ENCODE measurements at places on chromosomes 1 and 21.

GRCh38 chr1:220516014-220516721 lies 11.8 kb upstream of the MARK1 start:
- DNase-seq: no peak
- H3K4me1 ChIP-seq: peaks cover 11% of the 10 kb centered on the region
- no peak overlapping the region for H3K4me3 ChIP-seq
- H3K27me3 ChIP-seq: no peaks in the 10 kb centered on the region
- no peaks in the 10 kb centered on the region for H3K36me3 ChIP-seq
- H3K27ac ChIP-seq: peak overlapping the region; percentile 4

GRCh38 chr1:244545511-244545910 lies 84.4 kb downstream of the CATSPERE start:
- no peaks in the 10 kb centered on the region for H3K4me1 ChIP-seq
- peaks cover 5% of the 10 kb centered on the region for H3K36me3 ChIP-seq
- no peak overlapping the region for H3K27ac ChIP-seq
- H3K4me3 ChIP-seq: no peak overlapping the region

GRCh38 chr1:212593821-212594251 lies 14.7 kb upstream of the ATF3 start:
- DNase-seq: no peak
- peaks cover 29% of the 10 kb centered on the region for H3K4me1 ChIP-seq
- peak overlapping the region; percentile 94 for H3K27ac ChIP-seq
- no peaks in the 10 kb centered on the region for H3K27me3 ChIP-seq
- H3K4me3 ChIP-seq: no peak overlapping the region

DNA sequence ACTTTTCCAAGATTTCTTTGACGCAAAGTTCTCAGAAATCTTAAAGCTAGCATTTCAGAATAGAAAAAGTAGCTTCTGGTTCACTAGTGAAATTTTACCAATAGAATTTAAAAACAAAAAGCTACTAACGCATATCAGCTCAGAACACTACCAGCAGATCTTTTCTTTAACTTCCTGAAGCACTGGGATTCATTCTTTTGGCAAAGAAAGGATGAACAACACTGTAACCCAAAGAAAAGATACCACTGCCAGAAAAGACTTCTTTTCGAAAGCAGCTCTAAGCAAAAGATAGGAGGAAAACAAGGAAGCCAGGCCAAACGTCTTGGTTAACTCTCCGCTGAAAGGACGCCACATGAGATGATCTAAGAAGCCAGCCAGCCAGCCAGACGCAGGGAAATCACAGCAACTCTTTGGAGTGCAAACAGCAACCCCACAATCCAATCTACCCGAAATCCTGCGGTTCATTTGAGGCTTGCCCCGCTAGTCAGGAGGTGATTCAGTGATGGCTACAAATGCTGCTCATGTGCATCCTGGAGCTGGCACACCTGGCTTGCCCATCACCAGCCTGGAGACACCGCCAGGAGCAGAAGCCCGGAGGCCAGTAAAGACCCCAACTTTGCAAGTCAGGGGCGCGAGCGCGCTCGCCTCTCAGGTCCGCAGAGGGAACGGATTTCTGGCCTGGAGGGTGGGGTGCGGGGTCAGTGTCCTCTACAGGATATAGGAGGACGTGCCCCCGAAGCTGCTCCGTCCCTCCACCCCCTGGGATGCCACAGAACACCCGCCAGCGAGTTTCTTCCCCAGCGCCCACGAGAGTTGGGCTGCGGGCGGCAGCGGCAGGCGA lies 812 bp downstream of the NBPF1 start:
- no peaks in the 10 kb centered on the region for H3K4me1 ChIP-seq
- no peak overlapping the region for H3K4me3 ChIP-seq
- no peak for DNase-seq
- H3K36me3 ChIP-seq: no peaks in the 10 kb centered on the region

DNA sequence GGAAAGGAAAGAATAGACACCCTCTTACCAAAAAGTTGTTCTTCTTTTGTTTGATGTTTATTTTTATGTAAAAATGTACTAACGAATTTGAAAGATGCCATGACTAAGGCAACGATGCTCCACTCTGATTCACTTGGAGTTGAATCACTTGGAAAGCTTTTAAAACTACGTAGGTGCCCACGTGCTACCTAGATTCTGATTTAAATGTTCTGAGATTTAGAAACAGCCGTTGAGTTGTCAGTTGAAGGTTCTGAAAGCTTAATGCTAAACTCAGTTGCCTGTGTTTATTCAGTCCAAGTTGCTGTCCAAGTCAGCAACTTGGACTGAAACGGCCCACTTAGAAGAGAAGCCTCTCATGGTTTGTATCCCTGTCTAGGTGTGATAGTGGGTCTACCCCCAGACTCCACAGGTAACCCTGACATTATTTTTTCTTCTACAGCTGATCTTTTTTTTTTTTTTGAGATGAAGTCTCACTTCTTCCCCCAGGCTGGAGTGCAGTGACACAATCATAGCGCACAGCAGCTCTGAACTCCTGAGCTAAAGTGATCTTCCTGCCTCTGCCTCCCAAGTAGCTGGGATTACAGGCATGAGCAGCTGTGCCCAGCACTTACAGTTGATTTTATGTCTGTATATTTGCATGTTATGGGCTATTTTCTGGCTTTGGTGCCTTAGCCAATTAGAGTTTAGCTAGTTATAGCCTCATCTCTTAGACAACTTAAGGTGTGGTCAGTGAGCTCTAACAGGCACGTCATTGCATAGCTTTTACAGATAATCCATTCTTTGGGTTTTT lies 1.4 kb upstream of the VAMP4 start:
- H3K4me1 ChIP-seq: peaks cover 32% of the 10 kb centered on the region
- peak overlapping the region; percentile 100 for H3K4me3 ChIP-seq
- no peaks in the 10 kb centered on the region for H3K27me3 ChIP-seq
- peak overlapping the region; percentile 100 for H3K27ac ChIP-seq
- H3K36me3 ChIP-seq: no peaks in the 10 kb centered on the region

GRCh38 chr1:209672705-209673630 lies 2.2 kb upstream of the G0S2 start:
- no peak overlapping the region for H3K4me3 ChIP-seq
- DNase-seq: no peak
- no peak overlapping the region for H3K27ac ChIP-seq
- no peaks in the 10 kb centered on the region for H3K36me3 ChIP-seq

GRCh38 chr1:66050633-66051032 lies 257.9 kb downstream of the PDE4B start:
- no peak for DNase-seq
- no peak overlapping the region for H3K4me3 ChIP-seq
- H3K27me3 ChIP-seq: peaks cover 46% of the 10 kb centered on the region
- H3K36me3 ChIP-seq: no peaks in the 10 kb centered on the region
- no peaks in the 10 kb centered on the region for H3K4me1 ChIP-seq

DNA sequence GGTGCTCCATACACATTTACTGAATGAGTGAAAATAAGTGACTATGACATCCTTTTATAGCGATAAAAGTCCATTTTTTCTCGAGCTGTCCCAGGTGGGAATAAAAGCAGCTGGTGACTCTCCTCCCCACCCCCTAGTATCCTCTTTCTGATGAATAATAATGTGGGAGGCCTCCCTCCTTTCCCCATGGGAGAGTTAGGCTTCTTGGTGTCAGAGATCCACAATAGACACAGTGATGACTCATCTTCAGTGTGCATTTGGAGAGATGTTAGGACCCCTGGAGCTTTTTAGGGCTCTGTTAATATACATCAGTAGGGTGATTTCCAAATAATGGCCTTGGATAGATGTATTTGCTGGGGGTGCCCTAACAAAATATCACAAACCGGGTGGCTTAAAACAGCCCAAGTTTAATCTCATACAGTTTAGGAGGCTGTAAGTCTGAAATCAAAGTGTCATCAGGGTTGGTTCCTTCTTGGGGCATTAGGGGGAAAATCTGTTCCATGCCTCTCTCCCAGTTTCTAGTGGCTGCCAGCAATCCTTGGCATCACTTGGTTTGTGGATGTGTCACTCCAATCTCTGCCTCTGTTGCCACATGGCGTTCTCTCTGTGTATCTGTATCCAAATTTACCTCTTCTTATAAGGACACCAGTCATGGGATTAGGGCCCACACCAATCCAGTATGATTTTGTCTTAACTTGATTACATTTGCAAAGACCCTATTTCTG lies 4.4 kb upstream of the PHC2 start:
- DNase-seq: no peak
- no peak overlapping the region for H3K4me3 ChIP-seq
- H3K36me3 ChIP-seq: no peaks in the 10 kb centered on the region
- no peak overlapping the region for H3K27ac ChIP-seq
- no peaks in the 10 kb centered on the region for H3K27me3 ChIP-seq

GRCh38 chr1:116498789-116499628 lies 71.8 kb downstream of the CD58 start:
- no peaks in the 10 kb centered on the region for H3K27me3 ChIP-seq
- H3K4me3 ChIP-seq: no peak overlapping the region
- no peaks in the 10 kb centered on the region for H3K36me3 ChIP-seq
- H3K4me1 ChIP-seq: peaks cover 21% of the 10 kb centered on the region

DNA sequence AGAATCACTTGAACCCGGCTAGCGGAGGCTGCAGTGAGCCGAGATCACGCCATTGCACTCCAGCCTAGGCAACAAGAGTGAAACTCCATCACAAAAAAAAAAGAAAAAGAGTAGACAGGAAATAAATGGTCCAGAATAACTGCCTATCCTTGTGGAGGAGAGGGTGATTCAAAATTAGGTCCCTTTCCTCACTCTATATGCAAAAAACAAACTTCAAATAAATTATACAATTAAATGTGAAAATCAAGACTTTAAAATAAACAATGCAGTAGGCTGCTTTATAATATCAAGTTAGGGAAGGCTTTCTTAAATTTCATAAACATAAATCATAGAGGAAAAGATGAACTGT lies 26.4 kb downstream of the MRPL39 start:
- H3K27ac ChIP-seq: no peak overlapping the region
- no peak for DNase-seq
- no peak overlapping the region for H3K4me3 ChIP-seq
- no peaks in the 10 kb centered on the region for H3K4me1 ChIP-seq
- H3K27me3 ChIP-seq: no peaks in the 10 kb centered on the region
- peaks cover 23% of the 10 kb centered on the region for H3K36me3 ChIP-seq

GRCh38 chr1:183368213-183369108 lies 49.7 kb downstream of the NMNAT2 start:
- H3K4me3 ChIP-seq: no peak overlapping the region
- H3K4me1 ChIP-seq: peaks cover 9% of the 10 kb centered on the region
- H3K27ac ChIP-seq: no peak overlapping the region
- no peak for DNase-seq
- no peaks in the 10 kb centered on the region for H3K27me3 ChIP-seq

GRCh38 chr1:233675893-233676292 lies 62.0 kb downstream of the KCNK1 start:
- H3K4me1 ChIP-seq: peaks cover 25% of the 10 kb centered on the region
- DNase-seq: no peak
- H3K27ac ChIP-seq: no peak overlapping the region
- no peak overlapping the region for H3K4me3 ChIP-seq
- no peaks in the 10 kb centered on the region for H3K27me3 ChIP-seq

DNA sequence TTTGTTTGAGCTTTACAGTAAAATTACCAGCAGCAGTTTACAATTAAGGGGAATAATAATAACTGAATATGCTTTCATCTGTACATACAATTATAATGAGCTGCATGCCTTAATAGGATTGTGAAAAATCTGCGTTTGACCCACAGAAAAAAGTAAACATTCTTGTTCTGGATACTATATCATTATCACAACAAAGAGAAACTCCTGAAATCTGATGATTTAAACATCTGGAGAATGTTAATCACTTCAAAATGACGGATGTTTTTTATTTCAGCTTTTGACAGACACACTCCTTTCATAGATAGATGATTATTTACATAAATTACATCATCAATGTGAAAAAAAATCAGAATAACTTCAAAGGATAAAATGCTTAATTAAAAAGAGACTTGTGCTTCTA lies 58.5 kb downstream of the TYW3 start:
- peaks cover 17% of the 10 kb centered on the region for H3K4me1 ChIP-seq
- no peaks in the 10 kb centered on the region for H3K36me3 ChIP-seq
- H3K27ac ChIP-seq: no peak overlapping the region
- H3K4me3 ChIP-seq: no peak overlapping the region
- H3K27me3 ChIP-seq: peaks cover 14% of the 10 kb centered on the region

- H3K36me3 ChIP-seq: no peaks in the 10 kb centered on the region
- H3K27me3 ChIP-seq: no peaks in the 10 kb centered on the region
- no peak for DNase-seq
- no peak overlapping the region for H3K4me3 ChIP-seq
- H3K27ac ChIP-seq: peak overlapping the region; percentile 35
These were observed 15.7 kb upstream of the NRIP1 start for GRCh38 chr21:15080526-15080925.

DNA sequence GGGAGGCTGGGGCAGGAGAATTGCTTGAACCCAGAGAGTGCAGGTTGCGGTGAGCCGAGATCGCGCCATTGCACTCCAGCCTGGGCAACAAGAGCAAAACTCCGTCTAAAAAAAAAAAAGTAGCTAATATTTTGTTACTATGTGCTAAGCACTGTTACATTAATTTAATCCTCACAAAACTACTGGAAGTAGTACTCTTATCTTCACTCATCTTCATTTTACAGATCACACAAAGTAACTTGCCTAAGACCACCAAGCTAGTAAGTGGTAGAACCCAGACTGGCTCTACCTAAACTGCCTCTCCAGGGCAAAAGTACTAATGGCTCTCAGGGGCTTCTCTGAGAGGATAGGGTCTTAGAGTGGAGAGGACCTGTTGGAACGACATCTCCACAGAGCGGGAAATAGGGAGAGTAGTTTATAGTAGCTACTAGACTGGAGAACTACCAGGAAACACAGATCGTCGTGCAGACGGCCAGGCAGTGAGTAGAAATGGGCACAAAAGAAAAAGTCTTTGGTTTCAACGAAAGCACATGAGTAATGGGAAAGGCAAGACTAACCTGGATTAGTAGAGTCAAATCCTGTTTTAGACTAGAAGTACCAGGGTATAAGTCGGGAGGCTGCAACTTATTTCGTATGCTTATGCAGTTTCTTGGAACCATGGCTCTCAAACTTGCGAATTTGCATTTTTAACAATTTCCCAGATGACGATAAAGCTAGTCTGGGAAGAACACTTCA lies 1.4 kb downstream of the CLCC1 start:
- peaks cover 11% of the 10 kb centered on the region for H3K4me1 ChIP-seq
- no peaks in the 10 kb centered on the region for H3K27me3 ChIP-seq
- H3K36me3 ChIP-seq: peaks cover 6% of the 10 kb centered on the region
- DNase-seq: no peak
- peak overlapping the region; percentile 97 for H3K27ac ChIP-seq

- H3K4me1 ChIP-seq: peaks cover 50% of the 10 kb centered on the region
- H3K4me3 ChIP-seq: no peak overlapping the region
- peak overlapping the region; percentile 19 for H3K27ac ChIP-seq
- H3K36me3 ChIP-seq: no peaks in the 10 kb centered on the region
- no peak for DNase-seq
- H3K27me3 ChIP-seq: no peaks in the 10 kb centered on the region
These were observed 5.7 kb downstream of the EPHX1 start for GRCh38 chr1:225815526-225816178.

DNA sequence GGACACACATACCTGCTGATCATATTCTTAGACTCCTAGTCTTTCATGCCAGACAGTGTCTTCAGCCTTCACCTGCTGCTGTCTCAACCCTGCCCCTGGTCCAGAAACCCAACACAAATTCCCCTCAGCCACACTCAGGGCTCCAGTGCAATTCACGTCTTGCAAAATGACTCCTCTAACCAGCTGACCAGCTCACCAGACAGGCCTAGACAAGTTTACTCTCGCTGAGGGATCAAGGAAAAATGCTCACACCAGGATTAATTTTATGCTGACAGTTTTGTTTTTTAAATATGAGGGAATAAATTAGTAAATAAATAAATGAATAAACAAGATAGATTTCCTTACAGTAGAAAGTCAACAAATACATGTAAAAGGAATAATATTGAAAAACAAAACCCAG lies 28.5 kb downstream of the CCDC185 start:
- peaks cover 2% of the 10 kb centered on the region for H3K27me3 ChIP-seq
- no peak overlapping the region for H3K4me3 ChIP-seq
- no peak overlapping the region for H3K27ac ChIP-seq
- no peaks in the 10 kb centered on the region for H3K36me3 ChIP-seq
- no peak for DNase-seq
- peaks cover 10% of the 10 kb centered on the region for H3K4me1 ChIP-seq

GRCh38 chr1:118990513-118991152 lies 2.5 kb upstream of the TBX15 start:
- H3K27me3 ChIP-seq: peaks cover 100% of the 10 kb centered on the region
- no peak overlapping the region for H3K4me3 ChIP-seq
- DNase-seq: no peak

All from mesothelial cell of epicardium (in vitro differentiated cells).